ENCODE measurements at places on chromosomes 7 and 10. TPM values are rescaled to one million over a fixed set of nuclear protein-coding genes. Genes with fewer than 3 reads are reported as not detected.

The MEIG1 gene
- total RNA-seq: not detected

The CLRN3 gene
- not detected for total RNA-seq

The GNAT3 gene
- not detected for total RNA-seq

The HOXA5 gene
- not detected for total RNA-seq

The CCDC146 gene
- total RNA-seq: 14.5 TPM

The SPDYE1 gene
- total RNA-seq: 0.19 TPM

The MEOX2 gene
- total RNA-seq: not detected
